Activated naive CD4-positive, alpha-beta T cell (primary cell): ENCODE measurements at places on chromosomes 11 and 22.

- DNase-seq: no peak
Measured at GRCh38 chr11:74992852-74993251, 4.1 kb downstream of the NEU3 start.

DNA sequence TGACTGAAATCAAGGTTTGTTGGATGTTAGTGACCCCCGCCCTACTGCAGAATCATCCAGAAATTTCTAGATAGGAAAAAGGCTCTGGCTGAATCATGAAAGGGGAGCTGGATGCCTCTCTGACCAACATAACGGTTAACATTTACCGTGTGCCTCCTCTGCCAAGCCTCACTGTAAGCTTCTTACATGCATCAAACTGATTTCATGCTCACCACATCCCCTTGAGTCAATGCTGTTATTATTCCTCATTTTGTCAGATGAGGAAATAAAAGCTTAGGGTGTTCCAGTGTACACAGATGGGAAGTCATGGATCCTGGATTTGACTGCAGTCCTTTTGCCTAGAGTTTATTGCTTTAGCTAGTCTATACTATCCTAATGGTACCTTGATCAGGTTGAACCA is 5.9 kb upstream of the HMOX1 start:
- DNase-seq: no peak

- DNase-seq: no peak
Measured at GRCh38 chr11:13334034-13334786, 56.6 kb downstream of the BMAL1 start.

DNA sequence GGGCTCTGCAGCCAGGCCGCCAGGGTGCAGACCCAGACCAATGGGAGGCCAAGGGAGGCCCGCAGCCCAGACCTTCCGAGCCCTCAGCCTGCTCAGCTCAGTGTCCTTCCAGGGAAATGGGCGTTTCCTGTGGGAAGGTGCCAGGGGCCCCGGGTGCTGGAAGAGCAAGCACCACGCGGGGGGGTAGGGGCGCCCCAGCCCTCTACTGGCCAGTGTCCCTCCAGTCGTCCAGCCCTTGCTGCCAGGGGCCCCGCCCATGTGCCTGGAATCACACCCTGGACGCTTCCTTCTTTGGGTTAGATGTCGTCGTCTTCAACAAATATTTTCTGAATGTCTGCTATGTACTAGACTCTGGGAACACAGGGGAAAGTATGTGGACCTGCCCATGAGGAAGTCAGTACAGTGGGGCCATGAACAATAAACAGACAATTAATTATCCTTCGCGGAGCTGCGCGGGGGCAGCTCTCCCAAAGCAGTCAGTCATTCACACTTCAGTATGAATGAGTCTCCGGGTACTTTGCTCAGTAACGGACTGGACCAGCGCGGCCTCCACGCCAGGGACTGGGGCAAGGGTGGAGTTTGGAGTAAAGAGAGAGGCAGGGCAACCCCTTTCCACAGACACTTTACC is 60.2 kb downstream of the CDKN1C start:
- no peak for DNase-seq

DNA sequence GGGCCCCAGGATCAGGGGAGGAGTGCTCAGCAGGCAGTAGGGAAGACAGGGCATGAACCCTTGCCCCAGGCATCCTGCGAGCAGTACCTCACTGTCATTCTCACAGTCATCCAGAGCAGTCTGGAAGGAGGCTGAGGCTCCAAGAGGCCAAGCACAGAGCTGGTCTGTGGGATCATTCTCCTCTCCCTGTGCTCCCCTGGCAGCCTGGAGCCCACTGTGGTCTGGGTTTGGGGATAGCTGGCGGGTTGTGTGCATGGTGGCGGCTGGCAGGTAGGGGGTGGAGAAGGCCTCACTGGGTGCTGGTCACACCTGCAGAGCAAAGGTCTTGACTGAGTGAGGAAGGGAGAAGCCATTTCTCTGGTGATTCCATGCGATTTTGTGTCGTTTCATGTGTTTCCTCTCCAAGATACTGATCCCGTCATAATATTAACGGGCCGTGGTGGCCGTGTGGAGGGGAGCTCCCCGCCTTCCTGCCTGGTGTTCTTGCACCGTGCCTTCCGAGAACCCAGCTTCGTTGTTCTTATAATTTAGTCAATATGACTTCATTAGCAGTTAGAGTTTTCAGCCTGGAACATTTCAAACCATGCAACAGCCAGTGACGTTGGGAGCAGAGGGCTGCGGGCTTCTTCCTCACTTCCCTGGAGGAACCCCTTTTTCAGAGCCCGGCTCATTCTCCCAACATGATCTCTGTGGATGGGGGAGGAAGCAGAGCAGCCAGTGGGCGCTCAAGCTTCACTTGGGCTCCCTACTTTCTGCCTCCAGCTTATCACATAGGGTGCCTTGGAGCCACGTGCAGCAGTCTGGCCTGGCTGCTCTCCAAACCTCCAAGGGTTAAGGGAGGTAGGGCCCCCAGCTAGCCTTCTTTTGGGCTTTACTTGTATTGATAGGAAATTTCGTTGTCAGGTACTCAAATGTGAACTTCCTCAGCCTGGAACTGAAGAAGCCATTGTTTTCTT is 20.8 kb upstream of the ADORA2A start:
- no peak for DNase-seq

DNA sequence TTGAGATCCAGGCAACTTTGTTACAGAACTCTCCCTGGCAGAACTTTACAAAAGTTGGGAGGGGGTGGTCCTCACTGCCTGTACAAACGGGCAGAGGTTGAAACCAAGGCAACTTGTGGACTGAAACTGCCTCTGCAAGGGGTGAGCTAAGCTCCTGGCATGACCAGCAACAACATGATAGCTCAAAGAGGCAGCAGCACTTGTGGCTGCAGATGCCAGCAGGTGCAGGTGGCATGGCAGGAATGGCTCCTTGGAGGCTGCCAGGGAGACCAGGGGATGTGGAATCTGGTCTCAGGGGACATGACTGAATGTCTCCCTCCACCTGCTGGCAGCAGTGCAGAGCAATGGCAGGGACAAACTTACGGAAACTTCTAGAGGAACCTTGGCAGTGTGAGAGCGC is 38.8 kb upstream of the PHF21A start:
- DNase-seq: no peak

GRCh38 chr11:66981976-66982578 is 7.0 kb downstream of the C11orf86 start:
- DNase-seq: no peak

DNA sequence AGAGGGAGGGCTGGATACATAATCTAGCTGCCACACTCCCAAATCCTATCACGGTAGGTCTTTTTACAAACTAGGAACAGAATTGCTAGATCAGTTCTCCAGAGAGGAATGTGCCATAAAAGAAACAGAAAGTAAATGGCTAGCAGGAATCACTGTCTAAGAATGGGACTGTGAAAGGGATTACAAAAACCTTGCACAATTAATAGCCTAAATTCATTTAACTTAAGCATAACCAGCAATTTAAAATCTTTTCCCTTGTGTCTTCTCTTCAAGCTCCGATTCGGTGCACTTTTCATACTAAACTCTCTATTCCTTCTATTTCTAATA is 35.2 kb downstream of the APOL5 start:
- no peak for DNase-seq

DNA sequence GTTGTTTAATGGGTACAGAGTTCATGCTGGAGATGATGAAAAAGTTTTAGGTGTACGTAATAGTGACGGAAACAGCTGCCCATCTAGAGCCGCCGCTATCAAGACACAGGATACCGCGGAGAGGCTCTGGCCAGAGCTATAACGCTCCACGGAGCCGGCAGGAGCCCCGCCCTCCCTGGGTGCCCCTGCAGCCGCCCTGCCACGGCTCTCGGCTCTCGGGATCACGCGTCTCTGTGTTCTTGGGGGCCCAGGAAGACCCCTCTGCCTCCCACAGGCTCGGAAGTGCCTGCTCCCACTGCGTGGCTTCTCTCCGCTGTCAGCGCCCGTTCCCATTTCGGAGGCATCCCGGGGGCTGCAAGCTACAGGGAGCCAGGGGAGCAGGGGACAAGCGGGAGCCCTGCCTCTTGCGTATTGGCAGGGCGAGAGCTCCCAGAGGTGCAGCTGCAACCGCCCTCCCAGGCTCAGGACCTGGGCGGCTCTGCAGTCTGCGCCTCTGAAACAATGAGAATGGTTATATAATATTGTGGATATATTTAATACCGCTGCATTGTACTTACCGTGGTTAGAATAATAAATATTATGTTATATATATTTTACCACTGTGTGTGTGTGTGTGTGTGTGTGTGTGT is 13.7 kb downstream of the GLYATL2 start:
- no peak for DNase-seq

DNA sequence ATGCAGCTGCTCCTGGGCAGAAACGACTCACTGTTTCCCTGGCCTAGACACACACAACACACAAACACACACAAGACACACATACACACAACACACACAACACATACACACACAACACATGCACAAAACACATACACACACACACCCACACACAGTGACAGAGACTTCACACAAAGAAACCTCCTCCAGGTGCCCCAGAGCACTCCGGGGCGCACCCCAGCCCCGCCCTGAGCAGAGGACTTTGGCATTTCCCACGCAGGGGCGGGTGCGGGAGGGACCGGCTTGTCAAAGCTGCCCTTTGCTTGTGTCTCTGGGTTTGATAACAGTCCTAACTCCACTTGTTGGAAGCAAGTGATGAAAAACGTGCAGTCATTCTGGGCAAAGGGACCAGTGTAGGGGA is 6.5 kb downstream of the APOBEC3A start:
- DNase-seq: no peak

DNA sequence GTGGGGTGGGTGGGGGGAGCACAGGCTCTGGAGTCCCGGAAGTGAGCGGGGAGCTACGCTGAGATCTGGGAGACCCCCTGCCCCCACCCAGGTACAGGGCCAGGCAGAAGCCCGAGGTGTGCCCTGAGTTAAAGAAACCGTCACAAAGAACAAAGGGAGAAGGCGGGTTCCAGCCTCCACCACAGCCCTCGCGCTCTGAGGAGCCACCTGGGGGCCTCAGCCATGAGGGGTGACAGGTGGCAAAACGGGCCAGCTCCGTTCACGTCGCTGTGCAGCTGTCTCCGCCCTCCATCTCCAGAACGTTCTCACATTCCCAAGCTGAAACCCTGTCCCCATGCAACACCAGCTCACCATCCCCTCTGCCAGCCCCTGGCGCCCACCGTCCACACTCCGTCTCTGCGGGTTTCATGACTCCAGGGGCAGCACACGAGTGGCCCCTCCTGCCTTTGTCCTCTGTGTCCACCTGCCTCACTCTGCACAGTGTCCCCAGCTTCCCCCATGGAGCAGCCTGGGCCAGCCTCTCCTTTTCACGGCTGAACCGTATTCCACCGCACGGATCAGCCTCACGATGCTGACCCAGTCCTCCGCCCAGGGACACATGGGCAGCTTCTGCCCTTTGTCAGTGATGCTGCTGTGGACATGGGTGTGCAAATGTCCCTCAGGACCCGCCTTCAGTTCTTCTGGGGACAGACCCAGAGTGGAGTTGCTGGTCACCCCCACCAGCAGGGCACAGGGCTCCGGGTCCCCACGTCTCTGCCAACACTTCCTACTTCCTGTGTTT is 1.7 kb upstream of the MUC5B start:
- DNase-seq: no peak

- DNase-seq: no peak
Measured at GRCh38 chr22:46364341-46365165, 29.0 kb downstream of the TRMU start.

DNA sequence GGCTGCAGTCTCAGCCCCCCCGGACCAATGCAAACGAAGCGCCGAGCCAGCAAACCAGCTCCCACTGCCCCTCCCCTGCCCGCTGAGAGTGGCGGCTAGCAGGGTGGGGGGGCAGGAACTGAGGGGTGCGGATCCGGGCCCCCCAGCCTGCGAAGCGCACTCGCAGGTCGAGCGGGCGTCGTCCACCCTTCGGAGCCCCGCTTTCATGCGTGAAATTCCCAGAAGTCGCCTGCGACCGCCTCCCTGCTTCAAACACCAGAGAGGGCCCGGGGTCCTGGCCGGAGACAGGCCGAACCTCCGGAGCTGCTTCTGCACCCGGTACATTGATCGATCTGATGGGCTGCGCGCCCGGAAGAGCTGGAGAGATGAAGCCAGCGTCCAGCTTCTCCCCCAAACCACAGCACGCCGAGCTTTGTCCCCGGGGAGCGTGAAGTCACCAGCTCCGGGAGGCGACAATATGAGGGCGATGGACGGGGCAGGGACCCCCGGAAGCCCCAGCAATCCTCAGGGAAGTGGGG is 646 bp upstream of the PATZ1 start:
- DNase-seq: no peak

- peak; percentile 79 for DNase-seq
Measured at GRCh38 chr11:96388891-96389719, 607 bp downstream of the CCDC82 start.

DNA sequence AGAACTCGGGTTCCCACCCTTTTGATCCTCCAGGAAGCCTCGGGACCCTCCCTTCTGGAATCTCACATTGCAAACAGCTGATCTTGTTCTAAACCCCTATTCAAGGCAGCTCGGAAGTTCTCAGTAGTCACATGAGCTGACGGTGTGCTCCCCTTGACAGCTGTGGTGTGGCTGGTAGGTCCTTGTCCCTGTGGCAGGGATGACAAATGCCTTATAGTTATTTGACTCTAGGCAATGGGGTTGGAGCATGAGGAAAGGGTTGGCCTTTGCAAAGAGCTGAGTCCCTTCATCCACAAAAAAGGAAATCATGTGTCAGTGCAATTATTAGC is 23.6 kb downstream of the EIF4G2 start:
- DNase-seq: no peak

DNA sequence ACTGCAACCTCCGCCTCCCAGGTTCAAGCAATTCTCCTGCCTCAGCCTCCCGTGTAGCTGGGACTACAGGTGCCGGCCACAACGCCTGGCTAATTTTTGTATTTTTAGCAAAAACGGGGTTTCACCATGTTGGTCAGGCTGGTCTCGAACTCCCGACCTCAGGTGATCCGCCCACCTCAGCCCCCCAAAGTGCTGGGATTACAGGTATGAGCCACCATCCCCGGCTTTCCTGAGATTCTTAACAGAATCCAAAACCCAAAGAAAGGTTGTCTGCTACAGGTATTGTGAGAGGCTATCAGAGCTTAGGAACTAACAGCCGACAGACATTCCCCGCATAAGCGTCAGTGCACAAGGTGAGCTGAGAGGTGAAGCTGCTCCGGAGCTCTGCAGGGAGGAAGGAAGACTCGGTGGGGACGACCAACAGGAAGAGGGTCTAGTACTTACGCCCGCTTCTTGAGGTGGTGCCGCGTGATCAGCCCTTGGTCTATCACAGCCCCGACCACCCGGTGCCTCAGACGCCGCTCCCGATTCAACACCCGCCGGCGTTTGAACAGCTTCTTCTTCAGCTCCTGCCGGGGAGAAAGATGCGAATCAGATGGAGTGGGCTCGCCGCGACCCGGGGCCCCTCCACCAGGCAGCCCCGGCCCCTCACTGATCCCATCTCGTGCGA is 470 bp downstream of the C11orf98 start:
- DNase-seq: peak; percentile 45

DNA sequence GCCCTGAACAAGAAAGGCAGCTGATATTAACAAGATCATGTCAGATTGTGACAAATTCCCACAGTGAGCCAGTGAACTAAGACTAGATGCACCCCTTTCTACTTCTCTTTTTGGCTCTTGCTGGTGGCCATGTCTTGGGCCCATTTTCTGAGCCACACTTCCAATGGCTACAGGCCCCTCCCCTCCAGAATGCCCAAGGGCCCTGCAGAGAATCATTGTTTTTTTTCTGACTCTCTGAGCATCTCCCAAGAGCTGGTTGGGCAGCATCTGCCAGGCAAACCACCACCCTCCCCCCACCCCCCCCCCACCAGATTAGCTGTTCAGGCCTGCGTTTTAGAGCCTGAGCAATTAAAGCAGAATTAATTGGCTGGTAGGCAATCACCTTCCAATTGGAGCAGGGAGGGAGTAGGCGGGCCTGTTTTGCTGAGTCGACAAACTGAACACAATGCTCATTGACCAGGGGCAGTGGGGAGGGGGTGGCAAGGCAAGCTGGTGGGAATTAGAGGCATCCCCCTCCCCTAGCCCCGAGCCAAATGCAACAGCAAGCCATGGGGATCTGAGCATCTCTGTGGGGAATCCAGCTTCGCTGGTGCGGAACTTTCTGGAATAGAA is 541.4 kb downstream of the MN1 start:
- DNase-seq: no peak
